ENCODE measurements at places on chromosomes 12 and 14.

GRCh38 chr12:89893972-89894706 lies 185.5 kb upstream of the ATP2B1 start:
- no peak for DNase-seq

DNA sequence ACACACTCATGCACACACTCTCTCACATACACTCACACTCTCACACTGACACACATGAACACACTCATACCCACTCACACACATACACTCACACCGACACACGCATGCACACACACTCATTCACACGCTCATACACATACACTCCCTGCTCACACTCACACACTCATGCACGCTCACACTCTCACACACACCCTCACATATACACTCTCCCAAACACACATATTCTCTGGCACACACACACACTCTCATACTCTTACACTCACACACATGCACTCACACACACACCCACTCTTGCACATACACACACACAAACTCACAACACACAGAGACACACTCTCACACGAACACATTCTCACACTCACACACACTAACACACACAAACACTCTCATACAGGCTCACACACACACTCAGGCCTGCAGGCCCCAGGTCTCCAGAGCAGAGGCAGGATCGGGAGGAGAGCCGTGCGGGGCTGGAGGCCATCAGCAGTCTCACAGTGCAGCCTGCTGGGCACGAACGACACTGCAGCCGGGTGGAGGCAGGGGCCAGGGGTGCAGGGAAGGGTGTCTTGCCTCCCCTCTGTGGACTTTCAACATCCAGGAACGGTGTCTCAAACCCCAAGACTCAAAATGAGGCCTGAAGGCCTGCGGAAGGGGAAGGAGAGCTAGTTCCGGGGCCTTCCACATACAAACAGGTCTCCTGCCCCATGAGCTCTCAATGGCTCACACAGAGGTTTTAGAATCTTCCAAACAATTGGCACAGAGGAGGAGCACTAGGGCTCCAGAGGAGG lies 148.7 kb downstream of the ANO2 start:
- no peak for DNase-seq

- DNase-seq = no peak
Observed at GRCh38 chr12:33111850-33112249, 215.3 kb upstream of the PKP2 start.

GRCh38 chr12:4530982-4531586 lies 7.6 kb upstream of the RAD51AP1 start:
- no peak for DNase-seq

GRCh38 chr12:82647853-82648252 lies 38.9 kb upstream of the TMTC2 start:
- DNase-seq = no peak

DNA sequence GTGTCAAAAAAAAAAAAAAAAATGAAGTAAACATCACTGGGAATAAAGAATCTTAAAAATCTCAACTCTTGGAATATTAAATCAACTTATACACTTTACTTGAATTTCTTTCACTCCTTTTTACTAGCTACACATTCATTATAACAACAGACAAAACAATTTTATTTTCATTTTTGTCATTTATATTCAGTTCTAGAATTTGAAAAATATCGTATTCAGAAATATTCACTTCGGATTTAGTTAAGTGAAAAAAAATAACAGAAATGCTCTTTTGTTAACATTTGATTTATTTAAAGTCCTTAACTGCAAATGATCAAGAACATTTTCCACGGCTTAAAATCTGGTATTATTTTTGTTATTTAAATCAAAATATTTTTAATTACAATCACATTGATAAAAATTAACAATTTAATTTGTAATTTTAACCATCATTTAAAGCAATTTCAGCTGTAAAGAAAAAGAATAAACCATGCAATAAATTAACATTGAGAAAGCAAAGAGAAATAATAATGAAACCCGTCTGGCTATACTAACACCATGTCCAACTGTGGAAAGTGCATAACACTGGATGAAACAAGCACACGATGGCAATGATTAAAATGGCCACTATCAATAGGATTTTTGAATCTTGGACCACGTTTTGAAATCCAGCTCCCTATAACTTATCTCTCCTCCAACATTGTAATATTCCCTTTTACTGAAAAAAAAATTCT lies 5.2 kb downstream of the FOXA1 start:
- no peak for DNase-seq

Measured in NCI-H774 (cell line).